ENCODE measurements at places on chromosomes 5 and 9.

- no peak for DNase-seq
Observed at GRCh38 chr5:87787625-87788256, 375.0 kb upstream of the CCNH start.

GRCh38 chr5:1929108-1929991 is 46.6 kb upstream of the IRX4 start:
- no peak for DNase-seq

GRCh38 chr9:131045300-131046092 is 36.5 kb downstream of the LAMC3 start:
- no peak for DNase-seq

GRCh38 chr9:126459965-126460843 is 133.6 kb downstream of the MVB12B start:
- DNase-seq: no peak

GRCh38 chr9:114989600-114990410 is 59.4 kb upstream of the TNFSF8 start:
- DNase-seq: peak; percentile 39

DNA sequence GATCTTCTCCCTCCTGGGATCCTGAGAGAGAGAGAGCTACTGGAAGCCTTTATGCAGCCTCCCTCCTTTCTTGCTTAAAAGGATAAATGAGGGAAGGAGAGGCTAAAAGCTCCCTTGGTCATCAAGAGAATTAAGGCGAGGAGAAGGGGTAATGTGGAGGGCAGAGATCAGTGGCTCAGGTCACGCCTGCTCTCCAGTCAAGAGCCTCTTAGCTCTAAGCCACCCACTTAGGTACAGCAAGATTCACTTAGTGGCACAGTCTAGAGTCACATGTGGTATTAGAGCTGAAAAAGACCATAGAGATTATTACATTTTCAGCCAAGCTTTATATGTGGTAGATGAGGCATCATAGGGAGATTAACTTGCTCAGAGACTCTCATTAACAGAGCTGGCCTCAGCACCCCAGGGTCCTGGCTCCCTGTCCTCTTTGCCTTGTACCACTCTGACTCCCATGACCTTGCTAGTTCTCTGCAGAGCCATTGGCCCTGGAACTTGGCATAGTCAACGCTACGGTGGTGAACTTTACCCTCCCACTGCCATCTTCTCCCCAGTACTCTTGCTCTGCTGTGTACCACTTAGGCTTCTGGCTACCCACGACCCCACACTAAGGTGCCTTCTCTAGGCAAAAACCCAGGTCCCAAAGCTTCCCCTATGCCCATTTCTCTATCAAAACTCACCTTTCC is 37.6 kb downstream of the MFAP3 start:
- DNase-seq: no peak

- no peak for DNase-seq
Observed at GRCh38 chr9:84838879-84839278, 169.3 kb downstream of the NTRK2 start.

GRCh38 chr5:61623401-61624069 is 291.5 kb downstream of the ZSWIM6 start:
- DNase-seq: no peak

GRCh38 chr5:10578293-10578665 is 14.4 kb downstream of the ANKRD33B start:
- DNase-seq: no peak

- DNase-seq: no peak
Observed at GRCh38 chr9:95204710-95205109, 112.8 kb downstream of the FANCC start.

DNA sequence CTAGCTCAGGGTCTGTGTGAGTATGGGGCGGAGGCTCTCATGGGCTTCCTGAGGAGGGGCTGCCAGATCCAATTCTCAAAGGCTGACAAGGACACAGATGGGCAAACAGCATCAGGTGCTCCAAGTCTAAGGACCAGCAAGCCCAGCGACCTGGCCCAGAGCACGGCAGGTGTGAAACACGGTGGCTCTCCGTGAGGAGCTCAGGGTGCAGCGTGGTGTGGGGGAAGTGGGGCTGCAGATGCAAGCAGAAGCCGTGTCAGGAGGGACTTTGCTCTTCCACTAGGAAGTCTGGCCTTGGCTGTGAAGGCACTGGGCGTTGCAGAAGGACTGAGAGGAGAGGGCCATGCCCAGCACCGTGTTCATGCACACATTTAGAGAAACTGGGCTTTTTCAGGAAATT is 420.0 kb downstream of the GADD45G start:
- no peak for DNase-seq

GRCh38 chr9:123883634-123884033 is 46.3 kb downstream of the DENND1A start:
- no peak for DNase-seq

DNA sequence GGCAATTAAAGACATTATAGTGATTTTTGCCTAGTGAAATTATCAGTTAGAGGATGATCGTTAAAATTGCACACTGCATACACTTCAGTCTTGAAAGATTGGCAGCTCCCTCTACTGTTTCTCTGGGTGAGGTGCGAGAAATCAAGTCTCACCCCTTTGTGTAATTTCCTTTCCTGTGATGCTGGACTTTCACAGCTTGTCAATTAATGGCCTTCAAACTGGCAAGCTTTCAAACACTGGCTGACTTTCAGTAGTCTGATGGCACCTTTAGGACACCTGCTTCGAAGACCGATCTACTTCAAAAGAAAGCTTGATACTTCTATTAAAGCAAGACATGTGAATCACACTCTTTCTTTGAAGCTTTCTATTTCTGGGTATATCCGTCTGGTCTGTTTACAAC is 706.7 kb upstream of the PTPRD start:
- no peak for DNase-seq

- no peak for DNase-seq
Observed at GRCh38 chr5:178242416-178242815, 9.8 kb upstream of the PHYKPL start.

DNA sequence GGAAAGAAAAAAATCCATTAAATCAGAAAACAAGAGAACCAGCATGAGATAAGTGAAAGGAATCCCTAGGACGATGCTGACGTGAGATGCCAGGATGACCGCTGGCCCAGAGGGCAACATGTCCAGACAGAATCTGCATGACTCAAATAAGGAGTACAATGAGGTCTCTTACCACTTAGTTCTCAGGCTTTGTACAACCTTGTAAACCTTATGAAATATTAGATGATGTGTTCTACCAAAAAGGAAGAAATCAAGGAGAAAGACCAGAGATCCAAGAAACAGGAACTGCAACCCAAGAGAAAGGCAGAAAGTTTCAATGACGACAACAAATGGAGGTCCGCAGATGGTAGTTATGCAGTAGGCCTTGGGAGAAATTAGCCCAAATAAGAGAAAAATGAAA is 2.8 kb upstream of the GPR150 start:
- no peak for DNase-seq

DNA sequence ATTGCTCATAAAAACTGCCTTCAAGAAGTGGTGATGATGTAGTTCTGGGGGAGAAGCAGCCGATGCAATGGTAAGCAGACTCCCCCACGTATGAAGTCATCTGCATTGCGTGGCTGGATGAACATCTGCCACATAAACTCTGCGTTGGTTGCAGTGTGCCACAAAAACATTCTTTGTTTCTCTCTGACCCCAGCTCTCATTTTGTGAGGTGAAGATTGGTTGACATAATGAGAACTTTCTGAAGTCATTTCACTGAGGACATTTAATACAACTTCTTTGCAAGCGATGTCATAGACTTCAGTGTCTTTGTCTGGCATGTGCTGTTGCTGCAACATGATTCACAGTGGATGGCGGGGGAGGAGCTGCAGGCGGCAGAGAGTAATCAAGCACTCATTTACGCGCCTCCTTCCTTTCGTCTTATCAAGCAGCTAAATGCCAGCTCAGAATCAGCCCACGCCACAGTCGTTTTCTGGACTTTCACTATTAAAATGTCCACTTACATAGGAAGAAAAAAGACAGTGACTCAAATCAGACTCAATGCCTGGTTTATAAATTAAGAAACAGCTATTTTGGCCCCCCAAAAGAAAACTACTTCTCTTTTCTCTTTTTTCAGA is 91.5 kb upstream of the NFIL3 start:
- DNase-seq: no peak

DNA sequence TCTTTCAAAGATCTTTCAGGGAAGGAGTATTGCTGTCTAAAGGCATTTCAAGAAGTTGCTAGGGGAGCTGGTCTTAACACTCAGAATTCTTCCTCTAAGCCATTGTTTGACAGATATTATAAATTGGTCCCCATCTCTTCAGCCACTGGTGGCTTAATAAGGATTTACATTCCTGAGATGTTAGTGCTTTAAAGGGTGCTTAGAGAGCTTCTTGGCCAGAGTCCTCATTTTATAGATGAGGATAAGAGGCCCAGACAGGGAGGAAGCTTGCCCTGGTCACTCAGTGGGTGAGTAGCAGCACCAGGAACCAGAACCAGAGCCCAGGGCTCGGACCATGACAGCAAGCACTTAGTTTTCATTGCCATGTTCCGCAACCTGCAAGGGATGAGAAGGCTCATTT is 53.2 kb downstream of the GALNT10 start:
- DNase-seq: no peak

DNA sequence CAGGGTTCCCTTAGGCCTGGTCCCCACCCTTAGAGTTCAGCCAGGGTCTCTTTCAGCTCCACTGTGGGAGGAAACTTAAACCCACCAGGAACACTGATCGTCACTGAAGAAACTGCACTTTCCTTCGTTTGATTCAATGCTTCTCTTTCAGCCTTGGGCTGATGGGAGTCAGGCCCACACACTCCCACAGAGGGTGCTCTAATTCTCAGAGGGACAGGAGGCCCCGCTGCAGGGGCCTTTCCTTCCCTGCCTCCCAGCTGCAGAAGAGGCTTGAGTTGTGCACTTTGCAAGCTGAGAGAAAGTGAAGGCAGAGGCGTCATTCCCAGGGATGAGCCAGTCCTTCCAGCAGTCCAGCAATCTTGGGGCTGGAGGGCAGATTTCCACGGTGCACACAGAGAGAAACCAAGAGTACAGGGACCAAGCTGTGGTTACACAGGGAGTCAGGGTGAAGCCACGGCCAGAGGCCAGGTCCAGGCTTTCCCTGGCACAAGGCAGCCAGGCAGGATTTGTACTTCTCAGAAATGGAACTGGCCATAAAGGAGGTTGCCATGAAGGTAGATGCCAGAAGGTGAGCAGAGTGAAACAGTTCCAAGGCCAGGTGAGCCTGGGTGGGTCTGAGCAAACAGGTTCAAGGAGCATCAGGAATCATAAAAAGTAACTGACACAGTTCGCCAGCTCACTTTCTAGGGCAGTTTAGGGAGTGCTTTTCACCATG is 10.4 kb upstream of the GLIPR2 start:
- DNase-seq: no peak

GRCh38 chr5:3509290-3509689 is 86.3 kb upstream of the IRX1 start:
- no peak for DNase-seq

DNA sequence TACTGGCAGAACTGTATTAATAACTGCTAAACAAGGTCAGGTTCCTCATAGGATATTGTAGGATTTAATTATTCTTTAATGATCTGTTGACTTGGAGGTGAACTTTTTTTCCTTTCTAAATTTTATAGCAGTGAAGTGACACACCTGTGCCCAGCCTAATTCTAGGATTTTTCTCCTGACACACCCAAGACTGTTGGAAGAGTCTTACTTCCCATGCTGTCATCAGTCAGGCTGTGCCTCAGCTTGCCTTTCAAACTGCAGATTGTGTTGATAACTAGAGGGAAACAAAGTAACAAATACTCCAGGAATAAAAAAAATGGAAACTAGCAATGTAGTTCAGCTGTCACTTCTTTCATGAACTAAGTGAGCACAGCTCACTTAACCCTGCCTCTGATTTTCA is 22.0 kb downstream of the OTULIN start:
- DNase-seq: no peak

- no peak for DNase-seq
Observed at GRCh38 chr9:76323490-76323889, 70.7 kb downstream of the RFK start.

- no peak for DNase-seq
Observed at GRCh38 chr5:14806456-14806855, 65.1 kb downstream of the ANKH start.

- no peak for DNase-seq
Observed at GRCh38 chr5:67094476-67095300, 101.9 kb downstream of the CD180 start.

DNA sequence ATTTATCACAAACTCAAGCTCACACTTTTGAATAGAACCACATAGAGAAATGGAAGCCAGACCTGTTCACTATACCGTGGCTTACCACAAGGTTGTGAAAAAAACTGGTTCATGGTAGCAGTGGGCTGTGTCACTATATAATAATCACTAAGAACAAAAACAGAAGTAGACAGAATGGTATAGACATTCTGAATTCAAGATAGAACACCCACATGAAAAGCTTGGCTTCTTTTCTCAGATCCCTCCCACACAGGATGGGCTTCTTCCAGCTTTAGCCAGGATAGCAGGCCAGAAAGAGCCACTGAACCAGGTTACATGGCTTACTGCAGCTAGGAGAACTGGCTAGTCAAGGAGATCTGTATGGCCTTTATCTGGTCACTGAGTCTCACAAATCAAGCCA is 6.1 kb upstream of the NRG2 start:
- no peak for DNase-seq

Data from activated T-helper 9 cell treated with anti-CD3 and anti-CD28 coated beads, Interleukin-2, amount 50 U/mL, for 16 hours (primary cell).